ENCODE measurements at places on chromosomes 5 and 9. TPM values are rescaled to one million over a fixed set of nuclear protein-coding genes. Genes with fewer than 3 reads are reported as not detected.

Gene AOPEP
- 4.5 TPM for polyA plus RNA-seq

Gene FOXD4L5
- polyA plus RNA-seq = not detected

Gene FOXD4L6
- polyA plus RNA-seq = not detected

Gene PCDHB10
- not detected for polyA plus RNA-seq

Gene SLC34A1
- not detected for polyA plus RNA-seq

Gene TAF11L7
- not detected for polyA plus RNA-seq

Gene SLCO6A1
- not detected for polyA plus RNA-seq

All from IgD-negative memory B cell (primary cell).